ENCODE measurements at places on chromosomes 6 and 20.
A peak's percentile ranks its signal among the peaks of the same experiment; 100 is the strongest.

- DNase-seq, result no peak
These were observed 41.0 kb downstream of the QKI start for GRCh38 chr6:163455552-163455951.

DNA sequence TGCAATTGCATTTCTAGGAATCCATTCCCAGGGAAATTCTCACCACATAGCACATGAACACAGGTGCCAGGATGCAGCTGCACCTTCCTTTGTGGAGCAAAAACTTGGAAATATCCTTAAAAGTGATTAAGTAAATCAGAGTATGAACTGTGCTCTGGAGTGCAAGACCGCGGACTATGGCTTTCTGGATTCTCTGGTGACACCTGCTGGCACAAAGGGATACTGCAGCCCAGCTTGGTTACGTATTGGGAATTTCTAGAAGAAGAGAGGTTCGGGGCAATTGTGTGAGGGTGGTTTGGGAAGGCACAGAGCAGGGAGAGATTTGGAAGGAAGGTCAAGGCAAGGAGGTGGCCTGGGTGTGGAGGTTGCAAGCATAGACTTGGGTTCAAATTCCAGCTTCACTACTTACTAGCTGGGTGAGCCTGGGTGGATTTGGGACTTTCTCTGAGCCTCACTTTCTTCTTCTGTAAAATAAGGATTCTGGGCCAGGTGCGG lies 15.9 kb upstream of the PEDS1 start:
- DNase-seq, result peak; percentile 48

- no peak for DNase-seq
These were observed 311.4 kb downstream of the CDH26 start for GRCh38 chr20:60269573-60270162.

GRCh38 chr6:56938649-56939191 lies 16.2 kb upstream of the BEND6 start:
- DNase-seq, result no peak

DNA sequence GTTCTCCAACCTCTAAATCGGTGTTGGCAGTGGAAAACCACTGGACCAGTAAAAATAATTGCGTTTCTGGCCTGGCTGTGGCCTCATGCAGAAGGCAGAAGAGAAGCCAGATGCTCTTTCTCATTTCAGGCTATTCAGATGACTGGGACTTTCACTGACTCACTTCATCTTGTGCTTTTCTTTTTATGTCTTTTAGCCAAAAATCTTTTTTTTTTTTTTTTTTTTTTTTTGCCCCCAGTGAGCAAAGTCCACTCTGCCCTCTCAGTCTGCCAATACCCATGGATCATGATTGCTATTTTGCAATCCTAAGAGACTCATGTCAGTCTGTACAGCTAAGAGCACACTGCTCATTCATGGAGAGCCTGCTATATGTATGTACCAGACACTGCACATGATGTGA lies 962.5 kb downstream of the KIF16B start:
- DNase-seq, result no peak

- no peak for DNase-seq
These were observed 2.1 kb downstream of the DLL1 start for GRCh38 chr6:170288852-170289179.

GRCh38 chr6:3884007-3884745 lies 35.0 kb downstream of the FAM50B start:
- no peak for DNase-seq

GRCh38 chr6:33167374-33168283 lies 24.6 kb downstream of the COL11A2 start:
- no peak for DNase-seq

DNA sequence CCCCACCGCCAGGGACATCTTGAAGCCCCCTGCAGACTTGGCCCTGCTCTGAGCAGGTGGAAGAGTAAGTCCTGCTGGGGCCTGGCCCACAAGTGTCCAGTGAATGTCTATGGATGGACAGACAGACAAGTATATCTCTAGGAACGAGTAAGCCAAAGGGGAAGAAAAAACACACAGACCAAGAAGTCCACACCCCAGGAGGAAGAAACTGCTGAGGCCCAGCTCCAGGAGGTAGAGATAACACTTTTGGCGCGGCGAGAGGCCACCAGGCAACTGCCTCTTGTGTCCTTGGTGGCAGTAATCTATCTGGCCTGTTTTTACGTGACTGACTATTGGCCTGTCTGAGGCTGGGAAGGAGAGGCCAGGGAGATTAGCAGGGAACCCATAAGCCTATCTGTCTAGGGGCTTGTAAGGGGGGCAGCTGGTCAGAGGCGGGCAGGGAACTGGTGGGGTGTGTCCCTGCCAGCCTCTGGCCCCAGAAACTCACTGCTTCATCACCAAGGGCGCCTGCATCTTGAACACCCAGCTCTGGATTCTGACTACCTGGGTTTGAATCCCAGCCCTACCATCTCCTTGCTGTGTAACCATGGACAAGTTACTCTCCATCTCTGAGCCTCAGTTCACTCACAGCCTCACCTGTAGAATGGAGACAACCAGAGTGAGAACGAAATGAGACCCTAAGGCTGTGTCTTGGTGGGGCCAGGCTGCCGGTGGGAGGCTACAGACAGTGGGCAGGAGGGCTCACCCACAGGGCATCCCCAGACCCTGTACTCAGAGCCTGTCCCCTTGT lies 31.3 kb downstream of the C20orf203 start:
- no peak for DNase-seq

DNA sequence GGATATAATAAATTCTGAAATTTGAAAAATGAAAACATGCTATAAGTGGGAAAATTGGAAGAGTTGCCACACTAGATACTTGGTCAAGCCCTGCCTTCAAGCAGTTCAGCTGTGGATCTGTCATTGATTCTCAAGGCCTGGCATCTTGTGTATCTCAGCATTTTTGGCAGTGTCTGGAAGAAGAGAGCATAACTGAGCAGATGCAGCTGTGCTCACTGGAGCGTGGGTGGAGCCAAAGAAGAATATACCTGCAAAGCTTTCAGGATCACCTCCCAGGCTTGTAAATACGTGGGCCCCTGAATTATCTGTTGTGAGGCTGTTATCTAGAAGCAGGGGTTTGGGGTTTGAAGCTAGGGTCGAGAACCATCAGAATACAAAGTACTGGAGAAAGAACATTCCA lies 31.3 kb upstream of the CHD6 start:
- no peak for DNase-seq

- DNase-seq, result no peak
These were observed 116.5 kb upstream of the ESR1 start for GRCh38 chr6:151690768-151691562.

DNA sequence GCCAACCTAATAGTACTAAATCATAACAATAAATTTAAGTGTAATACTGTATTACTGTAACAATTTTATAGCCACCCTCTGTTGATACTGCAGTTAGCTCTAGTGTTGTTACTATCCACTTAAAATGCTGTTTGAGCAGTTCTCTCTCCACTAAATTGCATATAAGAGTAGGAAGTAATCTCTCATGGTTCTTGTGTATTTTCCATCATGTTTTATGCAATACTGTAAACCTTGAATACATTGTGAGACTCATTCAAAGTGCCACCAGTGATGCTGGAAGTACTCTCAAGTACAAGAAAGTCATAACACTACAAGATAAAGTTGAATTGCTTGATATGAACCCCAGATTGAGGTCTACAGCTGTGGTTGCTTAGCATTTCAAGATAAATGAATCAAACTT lies 65.5 kb downstream of the WASF1 start:
- no peak for DNase-seq

- no peak for DNase-seq
These were observed 48.3 kb downstream of the ECT2L start for GRCh38 chr6:138844192-138844591.

GRCh38 chr20:38198238-38198861 lies 33.3 kb upstream of the TGM2 start:
- no peak for DNase-seq

- DNase-seq, result no peak
These were observed 41.3 kb upstream of the CEP162 start for GRCh38 chr6:84268781-84269180.

DNA sequence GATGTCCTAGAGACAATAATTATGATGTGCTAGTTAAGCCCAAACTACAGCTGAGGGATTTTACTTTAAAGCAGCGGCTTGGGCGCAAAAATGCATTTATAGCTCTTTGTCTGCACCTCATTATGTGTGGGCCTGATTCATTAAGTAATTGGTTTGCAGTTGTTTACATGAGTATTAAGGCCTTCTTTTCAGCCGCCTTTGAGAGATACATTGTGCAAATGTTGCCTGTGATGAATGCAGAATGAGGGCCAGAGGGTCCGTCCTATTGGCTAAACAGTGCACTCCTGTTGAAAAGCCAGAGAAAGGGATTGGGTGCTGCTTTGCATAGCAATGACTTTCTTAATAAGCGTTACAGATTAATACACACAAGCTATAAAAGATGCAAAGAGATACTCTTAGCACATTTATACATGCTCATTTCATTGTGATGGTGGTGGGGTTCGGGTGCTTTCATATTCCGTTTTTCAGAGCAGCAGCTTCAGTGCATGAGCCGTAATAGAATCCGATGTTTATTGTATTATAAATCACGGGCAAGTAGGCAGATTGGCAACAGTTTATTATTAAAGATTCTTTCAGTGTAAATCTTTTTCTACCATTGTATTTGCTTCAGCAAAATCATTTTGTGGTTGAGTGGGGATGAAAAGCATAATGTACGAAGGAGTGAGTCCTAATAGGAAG lies 68.2 kb upstream of the XRN2 start:
- peak; percentile 36 for DNase-seq

DNA sequence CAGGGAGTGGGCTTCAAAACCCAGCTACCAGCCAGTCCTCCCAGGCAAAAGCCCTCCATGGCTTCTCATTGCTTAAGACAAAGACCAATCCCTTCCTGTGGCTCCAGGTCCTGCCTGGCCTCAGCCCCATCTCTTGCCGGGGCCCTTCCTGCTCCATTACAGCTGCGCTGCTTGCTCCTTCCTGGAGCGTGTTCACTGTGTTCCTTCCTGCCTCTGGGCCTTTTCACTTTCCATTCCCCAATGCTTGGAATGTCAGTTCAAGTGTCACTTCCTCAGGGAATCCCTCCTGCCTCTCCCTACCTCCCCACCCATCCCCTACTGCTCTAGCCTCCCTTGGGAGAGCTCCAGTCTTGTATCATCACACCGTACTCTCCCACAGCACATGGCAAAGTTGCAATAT lies 11.1 kb upstream of the ITPR3 start:
- DNase-seq, result no peak

DNA sequence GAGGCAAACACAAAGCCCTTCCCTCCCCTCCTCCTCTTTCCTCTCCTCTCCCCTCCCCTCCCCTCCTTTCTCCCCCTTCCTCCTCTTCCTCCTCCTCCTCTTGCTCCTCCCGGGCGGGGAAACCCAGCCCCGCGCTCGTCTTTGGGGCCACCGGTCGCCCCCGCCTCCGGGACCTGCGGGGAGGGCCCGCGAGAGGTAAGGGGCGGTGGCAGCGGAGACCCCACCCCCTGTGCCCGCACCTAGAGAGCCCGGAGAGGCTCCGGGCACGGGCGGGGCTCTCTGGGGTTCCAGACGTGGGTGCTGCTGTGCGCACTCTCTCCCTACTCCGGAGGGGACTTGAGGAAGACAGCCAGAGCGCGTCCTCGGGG lies at the start of gene RIN2:
TSS of gene RIN2 (plus strand) at position 126 of the 368 bp plus-strand sequence. CDS start 131,344 bp downstream, outside the sequence.
- DNase-seq, result no peak

DNA sequence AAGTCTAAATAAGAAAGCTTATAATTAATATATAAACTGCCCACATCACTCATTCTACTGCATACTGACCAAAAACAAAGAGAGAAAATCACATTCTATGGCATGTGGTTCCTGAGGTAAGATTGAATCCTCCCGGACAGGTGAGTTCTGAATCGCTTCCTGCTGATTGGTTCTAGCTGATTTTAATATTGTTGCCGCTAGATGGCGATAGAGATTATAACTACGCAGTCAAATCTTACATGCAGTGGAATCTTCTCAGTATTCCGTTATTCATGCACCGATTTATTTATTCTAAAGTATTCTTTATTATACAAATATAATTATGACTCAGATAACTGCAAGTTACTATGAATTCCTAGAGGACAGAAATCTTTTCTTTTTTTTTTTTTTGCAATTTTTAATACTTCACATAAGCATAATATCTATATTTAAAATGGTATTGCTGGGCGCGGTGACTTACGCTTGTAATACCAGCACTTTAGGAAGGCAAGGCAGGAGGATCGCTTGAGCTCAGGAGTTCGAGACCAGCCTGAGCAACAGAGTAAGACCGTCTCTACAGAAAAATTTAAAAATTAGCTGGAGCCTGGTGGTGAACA lies 24.2 kb upstream of the TMX4 start:
- peak; percentile 35 for DNase-seq

DNA sequence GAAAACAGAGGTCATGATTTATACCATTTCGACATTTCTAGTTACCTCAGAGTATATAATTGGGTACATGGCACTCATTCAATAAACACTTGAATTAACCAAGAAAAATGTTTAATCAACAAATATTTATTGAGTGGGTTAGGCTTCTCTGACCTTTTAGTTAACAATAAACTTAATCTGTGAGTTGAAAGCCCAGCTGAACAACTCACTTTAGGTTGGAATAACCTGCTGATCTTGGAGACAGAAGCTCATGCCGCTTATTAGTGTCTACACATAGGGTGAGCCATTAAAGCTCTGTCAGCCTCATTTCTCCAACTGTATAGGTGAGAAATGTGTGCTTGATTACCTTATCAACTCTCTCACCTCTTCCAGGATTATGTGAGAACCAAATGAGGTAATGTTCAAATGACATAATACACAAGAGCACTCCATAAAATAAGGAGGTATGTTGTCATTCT lies 98.2 kb upstream of the DTNBP1 start:
- DNase-seq, result no peak

- no peak for DNase-seq
These were observed 71.0 kb downstream of the SOX4 start for GRCh38 chr6:21664314-21665109.

Measured in NCI-H1930 (cell line).